ENCODE measurements at places on chromosomes 2 and 18.

GRCh38 chr2:1617425-1618021 lies 126.8 kb downstream of the PXDN start:
- no peak for DNase-seq
- no peaks in the 10 kb centered on the region for H3K27me3 ChIP-seq
- H3K27ac ChIP-seq, result no peak overlapping the region
- no peaks in the 10 kb centered on the region for H3K36me3 ChIP-seq
- H3K4me1 ChIP-seq, result no peaks in the 10 kb centered on the region
- H3K4me3 ChIP-seq, result no peak overlapping the region

DNA sequence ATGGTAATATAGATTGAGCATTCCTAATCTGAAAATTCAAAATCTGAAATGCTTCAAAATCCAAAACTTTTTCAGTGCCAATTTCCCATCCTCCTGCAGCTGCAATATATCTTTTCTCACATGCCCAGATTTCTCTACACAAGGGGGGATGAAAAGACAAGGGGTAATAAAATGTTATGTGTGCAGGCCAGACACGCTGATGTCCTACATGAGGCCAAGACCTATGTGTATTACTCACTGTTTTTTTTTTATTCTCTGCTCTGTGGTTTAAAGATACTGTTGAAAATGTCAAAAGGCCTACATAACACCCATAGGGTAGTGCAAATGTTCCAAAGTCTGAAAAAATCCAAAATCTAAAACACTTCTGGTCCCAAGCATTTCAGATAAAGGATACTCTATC lies 41.2 kb upstream of the CWC22 start:
- no peak for DNase-seq
- H3K36me3 ChIP-seq, result no peaks in the 10 kb centered on the region
- no peak overlapping the region for H3K27ac ChIP-seq
- no peaks in the 10 kb centered on the region for H3K4me1 ChIP-seq

- peaks cover 66% of the 10 kb centered on the region for H3K36me3 ChIP-seq
- H3K4me3 ChIP-seq, result no peak overlapping the region
- DNase-seq, result no peak
Measured at GRCh38 chr2:195694553-195694952, 37.5 kb downstream of the SLC39A10 start.

- H3K27me3 ChIP-seq, result peaks cover 12% of the 10 kb centered on the region
- no peak overlapping the region for H3K27ac ChIP-seq
- no peaks in the 10 kb centered on the region for H3K36me3 ChIP-seq
- DNase-seq, result no peak
Measured at GRCh38 chr2:37388074-37388473, 43.6 kb downstream of the QPCT start.

DNA sequence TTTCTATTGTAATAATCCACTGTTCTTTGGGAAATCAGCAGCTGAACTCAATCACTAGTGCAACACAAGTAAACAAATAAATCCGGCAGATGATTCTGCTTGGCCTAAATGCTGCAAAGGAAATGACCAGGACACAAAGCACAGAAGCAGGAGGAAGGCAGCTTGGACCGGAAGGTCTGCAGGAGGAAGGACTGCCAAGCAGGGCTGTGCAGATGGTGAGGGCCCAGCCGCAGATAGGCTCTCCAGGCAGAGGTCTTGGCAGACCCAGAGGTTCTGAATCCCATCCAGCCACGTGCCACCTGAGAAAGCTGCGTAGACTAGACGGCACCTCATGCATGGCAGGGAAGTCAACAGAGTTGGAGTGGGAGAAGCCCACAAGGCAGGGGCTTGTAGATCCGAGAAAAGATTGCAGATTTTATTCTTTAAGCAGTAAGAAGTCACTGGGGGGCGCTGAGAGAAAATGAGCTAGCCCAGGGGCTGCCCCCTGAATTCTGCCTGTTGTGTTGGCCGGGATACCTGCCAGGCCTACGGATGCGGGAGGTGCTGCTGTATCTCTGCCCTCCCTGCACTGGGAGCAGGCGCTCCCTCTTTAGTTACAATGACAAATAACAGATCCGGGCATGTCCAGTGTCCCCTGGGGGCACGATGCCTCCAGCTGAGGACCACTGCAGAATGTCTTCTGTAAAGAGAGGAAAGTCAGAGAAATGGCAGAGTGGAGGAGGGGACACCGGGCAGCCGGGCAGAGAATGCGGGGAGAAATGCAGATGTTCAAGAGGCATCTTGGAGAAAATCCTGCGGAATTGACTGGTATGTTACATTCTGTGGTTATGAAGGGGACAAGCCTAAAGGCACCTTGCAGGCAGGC lies 153.5 kb downstream of the PXDN start:
- no peak for DNase-seq
- no peaks in the 10 kb centered on the region for H3K36me3 ChIP-seq
- no peak overlapping the region for H3K4me3 ChIP-seq
- H3K27ac ChIP-seq, result no peak overlapping the region
- no peaks in the 10 kb centered on the region for H3K4me1 ChIP-seq

GRCh38 chr2:187477051-187477450 lies 29.0 kb upstream of the CALCRL start:
- no peaks in the 10 kb centered on the region for H3K27me3 ChIP-seq
- no peaks in the 10 kb centered on the region for H3K36me3 ChIP-seq
- H3K27ac ChIP-seq, result no peak overlapping the region
- DNase-seq, result no peak

- H3K27ac ChIP-seq, result no peak overlapping the region
- H3K4me3 ChIP-seq, result no peak overlapping the region
- H3K27me3 ChIP-seq, result no peaks in the 10 kb centered on the region
- H3K4me1 ChIP-seq, result no peaks in the 10 kb centered on the region
Measured at GRCh38 chr2:194706179-194706578, 950.8 kb upstream of the SLC39A10 start.

- no peaks in the 10 kb centered on the region for H3K27me3 ChIP-seq
- no peak overlapping the region for H3K27ac ChIP-seq
- H3K4me3 ChIP-seq, result no peak overlapping the region
Measured at GRCh38 chr2:151181524-151181923, 80.1 kb downstream of the RBM43 start.

- no peak overlapping the region for H3K27ac ChIP-seq
- no peaks in the 10 kb centered on the region for H3K27me3 ChIP-seq
- H3K36me3 ChIP-seq, result no peaks in the 10 kb centered on the region
- H3K4me3 ChIP-seq, result no peak overlapping the region
- no peak for DNase-seq
Measured at GRCh38 chr2:136539355-136539754, 226.0 kb upstream of the THSD7B start.

DNA sequence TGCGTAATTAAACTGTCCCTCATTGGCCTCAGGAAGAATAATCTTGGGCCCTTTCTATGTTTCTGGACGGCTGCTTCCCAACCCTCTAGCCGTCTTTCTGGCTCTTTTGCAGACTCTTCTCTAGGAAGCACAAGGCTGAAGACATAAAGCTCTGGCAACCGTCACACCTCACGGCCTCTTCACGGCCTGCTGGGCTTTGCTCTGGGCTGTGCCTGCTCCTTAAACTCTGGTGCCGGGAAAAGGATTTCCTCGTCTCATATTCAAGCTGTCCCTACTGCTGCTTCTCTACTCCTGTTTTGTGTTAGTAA lies 36.0 kb upstream of the WIPF1 start:
- peak overlapping the region; percentile 93 for H3K4me3 ChIP-seq
- DNase-seq, result no peak
- no peaks in the 10 kb centered on the region for H3K27me3 ChIP-seq
- peak overlapping the region; percentile 98 for H3K27ac ChIP-seq
- peaks cover 52% of the 10 kb centered on the region for H3K36me3 ChIP-seq
- peaks cover 66% of the 10 kb centered on the region for H3K4me1 ChIP-seq

GRCh38 chr2:15808204-15808910 lies 132.0 kb upstream of the MYCN start:
- no peak overlapping the region for H3K4me3 ChIP-seq
- H3K36me3 ChIP-seq, result no peaks in the 10 kb centered on the region
- peaks cover 8% of the 10 kb centered on the region for H3K27me3 ChIP-seq
- H3K4me1 ChIP-seq, result no peaks in the 10 kb centered on the region
- no peak overlapping the region for H3K27ac ChIP-seq

GRCh38 chr2:198129609-198130008 lies 325.2 kb downstream of the PLCL1 start:
- no peak for DNase-seq
- no peaks in the 10 kb centered on the region for H3K4me1 ChIP-seq
- no peak overlapping the region for H3K4me3 ChIP-seq
- no peak overlapping the region for H3K27ac ChIP-seq
- no peaks in the 10 kb centered on the region for H3K36me3 ChIP-seq

DNA sequence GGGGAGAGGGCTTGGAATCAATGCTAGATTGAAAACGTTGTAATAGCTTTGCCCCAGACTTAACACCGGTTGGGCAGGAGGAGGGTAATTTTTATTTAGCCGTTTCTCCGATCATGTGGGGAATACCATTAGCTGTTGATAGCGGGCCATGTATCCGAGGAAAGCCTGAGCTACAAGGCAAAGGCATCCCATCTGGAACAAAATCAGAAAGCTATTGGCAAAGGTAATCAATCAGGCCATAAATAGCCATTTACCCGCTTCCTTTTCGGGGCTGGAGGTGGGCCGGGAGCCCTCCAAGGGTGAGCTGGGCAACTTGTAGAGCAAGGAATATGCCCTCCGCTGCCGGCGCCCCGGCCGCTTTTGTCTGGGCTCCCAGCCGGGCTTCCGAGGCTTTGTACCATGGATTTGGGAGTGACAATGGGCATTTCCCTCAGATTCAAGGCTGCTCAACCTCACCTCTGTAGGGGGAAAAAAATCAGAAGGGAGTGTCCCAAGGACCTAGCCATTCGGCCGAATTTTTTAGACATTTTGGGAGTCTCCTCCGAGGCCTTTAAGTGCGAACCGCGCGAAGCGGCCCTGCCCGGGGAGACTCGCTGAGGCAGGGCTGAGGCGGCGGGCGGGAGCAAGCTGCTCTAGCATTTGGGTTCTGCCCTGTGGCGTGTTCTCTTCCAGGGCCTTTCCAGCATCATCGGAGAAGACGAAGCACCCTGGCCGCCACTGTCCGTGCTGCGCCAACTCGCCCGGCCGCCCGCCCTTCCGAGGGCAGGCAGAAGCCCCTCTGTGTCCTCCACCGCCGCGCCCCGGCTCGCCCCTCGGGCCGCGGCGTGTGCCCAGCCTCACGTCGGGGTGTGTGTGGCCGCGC lies 1.1 kb upstream of the HOXD9 start:
- peak overlapping the region; percentile 80 for H3K27ac ChIP-seq
- no peak overlapping the region for H3K4me3 ChIP-seq
- peaks cover 96% of the 10 kb centered on the region for H3K27me3 ChIP-seq
- peaks cover 5% of the 10 kb centered on the region for H3K36me3 ChIP-seq
- peaks cover 4% of the 10 kb centered on the region for H3K4me1 ChIP-seq
- DNase-seq, result no peak

GRCh38 chr2:198280145-198280544 lies 475.8 kb downstream of the PLCL1 start:
- no peaks in the 10 kb centered on the region for H3K36me3 ChIP-seq
- H3K27me3 ChIP-seq, result peaks cover 18% of the 10 kb centered on the region
- no peak overlapping the region for H3K27ac ChIP-seq
- no peak overlapping the region for H3K4me3 ChIP-seq
- no peaks in the 10 kb centered on the region for H3K4me1 ChIP-seq
- no peak for DNase-seq

DNA sequence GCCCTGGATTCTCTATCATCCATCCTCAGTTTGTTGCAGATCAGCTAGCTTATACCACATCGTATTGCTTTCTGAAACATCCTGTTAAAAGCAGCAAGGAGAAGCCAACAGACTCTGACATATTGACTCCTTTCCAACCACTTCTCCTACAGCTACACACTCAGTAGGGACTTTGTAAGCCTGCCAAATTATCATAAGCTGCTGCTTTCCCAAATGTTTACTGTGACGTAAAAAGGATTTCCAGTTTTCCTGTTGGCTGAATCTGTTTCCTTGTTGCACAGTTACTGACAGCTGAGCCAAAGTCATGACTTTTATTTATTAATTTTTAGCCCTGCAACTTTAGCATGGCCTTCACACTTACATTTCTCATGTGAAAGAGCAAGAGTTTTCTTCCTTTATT lies 294.3 kb downstream of the KCNJ3 start:
- H3K27ac ChIP-seq, result no peak overlapping the region
- no peak for DNase-seq
- H3K27me3 ChIP-seq, result no peaks in the 10 kb centered on the region
- no peak overlapping the region for H3K4me3 ChIP-seq
- no peaks in the 10 kb centered on the region for H3K36me3 ChIP-seq

- no peak overlapping the region for H3K27ac ChIP-seq
- peaks cover 28% of the 10 kb centered on the region for H3K27me3 ChIP-seq
- no peak overlapping the region for H3K4me3 ChIP-seq
- no peak for DNase-seq
- H3K36me3 ChIP-seq, result no peaks in the 10 kb centered on the region
Measured at GRCh38 chr2:120470041-120470965, 124.4 kb downstream of the INHBB start.

GRCh38 chr18:7896161-7896560 lies 329.0 kb downstream of the PTPRM start:
- no peak for DNase-seq
- H3K27me3 ChIP-seq, result no peaks in the 10 kb centered on the region
- H3K36me3 ChIP-seq, result no peaks in the 10 kb centered on the region

- no peaks in the 10 kb centered on the region for H3K27me3 ChIP-seq
- no peak for DNase-seq
- H3K27ac ChIP-seq, result no peak overlapping the region
- H3K4me1 ChIP-seq, result no peaks in the 10 kb centered on the region
- H3K4me3 ChIP-seq, result no peak overlapping the region
Measured at GRCh38 chr2:118481299-118481698, 366.1 kb downstream of the EN1 start.

DNA sequence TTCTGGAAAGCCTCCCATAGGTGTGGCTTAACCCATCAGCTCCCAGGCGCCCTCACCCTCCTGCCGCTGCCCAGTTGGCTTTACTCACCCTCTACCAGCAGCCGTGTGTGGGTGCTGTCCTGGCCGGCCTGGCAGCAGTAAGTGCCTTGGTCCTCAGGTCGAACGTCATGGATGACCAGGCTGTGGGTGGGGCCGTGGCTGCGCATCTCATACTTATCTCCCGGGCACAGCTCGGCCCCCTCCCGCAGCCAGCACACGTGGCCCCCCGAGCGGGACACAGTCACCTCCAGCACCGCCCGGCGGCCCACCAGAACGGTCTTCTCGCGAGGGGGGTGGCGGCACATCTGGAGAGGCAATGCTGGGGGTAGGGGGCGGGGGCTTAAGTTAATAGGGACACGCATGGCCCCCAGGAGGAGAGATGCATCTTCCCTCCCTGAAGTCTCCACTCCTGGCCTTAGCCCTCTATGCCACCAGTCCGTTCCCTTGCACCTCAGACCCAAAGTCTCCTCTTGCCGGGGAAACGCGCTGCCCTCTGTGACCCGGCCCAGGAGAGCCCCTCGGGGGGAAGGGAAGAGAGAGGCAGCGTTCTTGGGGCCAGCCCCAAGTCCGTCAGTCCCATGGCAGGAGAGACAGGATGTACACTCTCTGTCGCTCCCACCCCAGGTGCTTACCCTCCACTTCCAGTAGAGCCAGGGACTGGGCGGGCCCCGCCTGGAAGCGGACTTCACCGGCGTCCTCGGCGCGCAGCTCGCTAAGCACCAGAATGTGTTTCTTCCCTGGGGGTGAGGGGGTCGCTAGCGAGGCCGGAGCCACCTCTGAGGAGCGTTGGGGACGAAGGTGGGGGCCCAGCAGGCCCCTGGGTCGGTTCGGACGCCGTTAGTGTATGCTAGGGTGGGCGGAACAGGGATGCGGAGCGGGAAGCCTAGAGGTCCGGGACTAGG lies 7.9 kb downstream of the TMEM198 start:
- H3K4me3 ChIP-seq, result peak overlapping the region; percentile 71
- H3K36me3 ChIP-seq, result no peaks in the 10 kb centered on the region
- H3K27ac ChIP-seq, result peak overlapping the region; percentile 50
- peaks cover 10% of the 10 kb centered on the region for H3K4me1 ChIP-seq
- H3K27me3 ChIP-seq, result peaks cover 66% of the 10 kb centered on the region
- no peak for DNase-seq

- peaks cover 4% of the 10 kb centered on the region for H3K27me3 ChIP-seq
- H3K4me1 ChIP-seq, result no peaks in the 10 kb centered on the region
- H3K27ac ChIP-seq, result no peak overlapping the region
- no peak for DNase-seq
Measured at GRCh38 chr18:55000529-55000928, 41.3 kb upstream of the CCDC68 start.
